ENCODE measurements at places on chromosomes 4 and X.
A peak's percentile ranks its signal among the peaks of the same experiment; 100 is the strongest.

GRCh38 chrX:23276475-23276874 is 58.2 kb upstream of the PTCHD1 start:
- DNase-seq, result no peak

DNA sequence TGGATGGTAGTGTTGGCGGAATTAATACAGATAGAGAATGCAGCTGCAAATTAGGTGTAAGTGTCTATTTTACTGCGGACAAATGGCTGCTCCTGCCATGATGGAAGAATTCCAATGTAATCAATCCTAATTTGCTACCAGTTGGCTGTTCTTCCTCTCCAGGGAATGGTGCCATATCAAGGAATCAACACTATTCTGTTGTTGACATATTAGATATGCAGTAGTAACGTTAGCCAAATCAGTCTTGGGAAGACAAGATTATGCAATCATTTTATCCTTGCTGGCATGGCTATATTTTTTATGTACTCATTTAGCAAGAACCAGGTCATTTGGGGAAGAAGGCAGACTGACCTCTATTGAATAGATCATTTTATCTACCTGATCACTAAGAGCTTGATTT is 271.2 kb upstream of the AGA start:
- DNase-seq, result no peak

GRCh38 chr4:119103263-119103662 is 32.4 kb upstream of the MYOZ2 start:
- peak; percentile 99 for DNase-seq

DNA sequence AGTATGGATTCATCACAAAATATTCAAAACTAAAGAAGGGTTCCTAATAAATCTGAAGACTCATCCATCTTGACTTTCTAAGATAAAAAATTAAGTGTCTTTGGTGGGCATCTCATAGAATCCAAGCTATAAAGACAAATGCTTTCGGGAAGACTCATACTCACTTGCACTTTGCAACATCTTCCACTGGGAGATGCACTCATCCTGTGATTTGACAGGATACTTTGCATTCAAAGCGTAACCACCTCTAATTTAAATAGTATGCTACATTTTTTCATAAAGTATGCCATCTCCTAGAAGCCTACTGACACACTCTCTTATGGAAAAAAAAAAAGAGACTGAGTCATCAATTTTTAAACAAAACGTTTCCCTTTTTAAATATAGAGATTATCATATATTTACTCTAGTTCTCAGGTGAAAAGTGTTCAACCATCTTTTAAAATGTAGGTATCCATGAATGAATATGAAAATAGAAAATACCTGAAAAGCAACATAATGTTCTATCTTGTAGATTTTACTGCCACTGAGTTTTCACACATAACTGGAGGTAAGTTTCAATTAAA is 119.6 kb downstream of the KLHL13 start:
- peak; percentile 0 for DNase-seq

DNA sequence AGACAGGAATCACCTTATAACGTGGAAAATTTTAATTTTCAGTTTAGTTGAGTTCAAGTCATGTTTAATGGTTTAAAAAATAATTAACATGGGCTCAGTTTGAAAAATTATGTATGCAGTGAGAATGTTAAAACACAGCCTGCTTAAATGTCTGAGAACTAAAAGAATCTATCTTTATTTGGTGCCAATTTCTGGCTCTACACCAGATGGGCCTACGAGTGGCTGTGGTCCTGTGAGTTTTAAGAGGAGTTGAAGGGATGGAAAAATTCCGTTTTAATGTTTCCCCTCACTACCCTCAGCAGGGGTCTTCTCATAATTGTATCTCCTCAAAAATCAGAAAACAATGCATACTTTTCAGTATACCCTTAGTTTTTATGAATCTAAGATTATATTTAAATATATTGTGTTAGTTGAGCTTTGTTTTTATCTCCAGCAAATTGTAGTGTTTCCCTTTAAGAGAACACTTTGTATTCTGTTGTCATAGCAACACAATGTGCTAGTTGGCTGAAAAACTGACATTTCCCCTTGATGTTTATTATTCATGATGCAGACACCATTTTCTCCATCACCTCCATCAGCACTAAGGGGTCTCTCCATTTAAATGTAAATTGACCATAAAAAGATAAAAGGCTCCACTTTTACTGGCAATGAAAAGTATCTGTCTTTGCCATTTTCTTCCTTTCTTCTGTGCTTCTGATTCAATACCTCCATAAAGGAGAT is 393.5 kb upstream of the GRIA3 start:
- no peak for DNase-seq

GRCh38 chr4:173531086-173531965 is 1.3 kb upstream of the HAND2 start:
- no peak for DNase-seq

DNA sequence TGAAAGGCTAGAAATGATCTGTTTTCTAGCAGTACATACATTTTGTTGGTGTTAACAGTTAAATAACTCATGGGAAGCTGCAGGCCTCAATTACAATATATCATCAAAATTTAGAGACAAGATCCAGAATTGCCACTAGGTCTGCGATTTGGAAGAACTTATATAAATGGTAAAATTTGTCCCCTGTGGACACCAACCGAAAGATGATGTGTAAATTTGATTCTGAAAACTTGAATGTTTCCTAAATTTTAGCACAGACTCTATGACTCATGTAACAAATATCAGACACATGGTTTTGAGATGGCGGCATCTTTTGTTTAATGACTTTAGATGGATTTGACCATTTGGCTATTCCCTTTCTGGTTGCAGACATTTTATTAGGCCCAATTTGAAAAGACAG is 6.0 kb upstream of the HPGDS start:
- no peak for DNase-seq

- no peak for DNase-seq
Observed at GRCh38 chr4:144572660-144573059, 73.3 kb upstream of the HHIP start.

DNA sequence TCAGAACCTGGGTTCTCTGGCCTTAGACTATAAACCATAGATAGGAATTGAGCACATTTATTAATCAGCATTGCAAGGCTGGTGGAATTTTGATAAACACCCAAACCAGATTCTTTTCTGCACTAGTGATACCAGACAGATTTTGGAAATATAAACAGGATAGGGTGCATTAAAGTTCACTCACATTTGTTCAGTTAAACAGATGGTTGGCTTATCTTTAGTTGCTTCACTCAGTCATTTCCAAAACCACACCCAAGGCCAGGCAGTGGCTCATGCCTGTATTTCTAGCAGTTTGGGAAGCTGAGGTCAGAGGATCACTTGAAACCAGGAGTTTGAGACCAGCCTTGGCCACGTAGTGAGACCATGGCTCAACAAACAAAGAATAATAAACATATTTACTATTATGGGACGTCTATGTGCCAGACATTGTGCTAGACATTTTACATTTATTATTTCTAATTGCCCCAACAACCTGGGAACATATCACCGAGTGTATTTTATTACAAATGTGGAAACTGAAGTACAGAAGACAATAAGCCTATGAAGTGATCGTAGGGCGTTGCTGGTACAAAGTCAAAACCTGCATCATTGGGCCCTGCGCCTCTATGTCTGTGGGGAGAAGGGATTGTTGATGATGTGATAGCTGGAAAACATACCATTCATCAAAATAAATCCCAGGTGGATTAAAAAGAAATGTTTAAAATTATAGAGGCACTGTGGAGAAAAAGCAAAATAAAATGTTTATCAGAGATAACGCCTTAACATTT is 15.0 kb downstream of the ADD1 start:
- no peak for DNase-seq

- no peak for DNase-seq
Observed at GRCh38 chrX:110208092-110208491, 109.8 kb downstream of the AMMECR1 start.

DNA sequence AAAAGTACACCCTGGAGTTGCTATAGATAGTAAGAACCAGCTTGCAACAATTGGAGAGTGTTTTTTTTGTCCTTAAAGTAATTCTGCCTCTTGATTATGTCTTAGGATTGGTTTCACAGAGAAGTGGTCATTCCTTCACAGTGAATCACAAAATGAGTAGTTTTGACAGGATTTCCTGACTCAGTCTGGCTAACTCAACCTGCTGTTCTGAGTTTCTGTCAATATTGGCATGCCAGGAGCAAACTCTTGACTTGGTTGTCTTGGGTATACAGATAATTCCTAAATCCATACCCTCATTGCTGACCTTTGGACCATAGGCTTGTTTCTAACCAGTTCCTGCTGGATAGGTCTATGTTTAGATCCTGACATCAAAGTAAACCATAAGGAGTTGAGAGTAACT is 9.4 kb downstream of the FHIP1A start:
- DNase-seq, result peak; percentile 90

DNA sequence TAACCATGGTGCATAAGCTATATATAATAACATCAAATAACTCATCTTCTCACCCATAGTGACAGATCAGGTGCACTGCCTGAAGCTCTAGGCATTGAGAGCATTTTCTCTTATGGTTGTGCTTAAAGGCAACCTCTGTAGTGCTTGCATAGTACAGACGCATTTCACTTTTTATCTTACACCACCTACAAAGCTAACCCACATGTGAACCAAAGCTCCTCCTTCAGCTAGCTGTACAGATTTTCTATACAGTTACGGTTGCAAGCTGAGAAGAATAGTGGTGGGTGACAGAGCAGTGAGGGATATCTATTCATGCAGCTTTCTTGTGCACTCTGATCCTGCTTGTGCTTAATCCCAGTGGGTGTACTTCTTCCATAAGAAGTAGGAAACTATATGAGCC is 1525.2 kb downstream of the STIM2 start:
- DNase-seq, result no peak

- no peak for DNase-seq
Observed at GRCh38 chr4:7391637-7392437, 42.9 kb downstream of the PSAPL1 start.

DNA sequence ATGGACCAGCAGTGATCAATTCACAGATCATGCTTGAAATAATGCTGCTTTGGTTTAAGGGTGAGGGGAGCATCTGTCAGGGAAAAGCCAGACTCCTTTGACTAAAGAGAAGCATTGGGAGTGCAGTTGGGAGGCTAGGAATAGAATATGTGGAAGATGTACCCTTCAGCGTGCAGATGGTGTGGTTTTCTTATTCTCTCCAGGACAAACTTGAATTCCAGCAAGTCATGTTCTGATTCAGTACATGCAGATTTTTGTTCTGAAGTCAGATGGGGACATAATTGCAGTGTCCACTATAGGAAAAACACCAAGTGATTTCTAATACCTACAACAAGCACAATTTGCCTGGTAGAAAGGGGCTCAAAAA is 99.0 kb upstream of the LIMCH1 start:
- no peak for DNase-seq

GRCh38 chr4:44678094-44679041 is at the start of gene GUF1:
TSS of gene GUF1 (plus strand) at chr4:44678420. CDS start at chr4:44678623, 203 bp downstream.
- DNase-seq, result peak; percentile 90
